ENCODE measurements at places on chromosomes 4 and X.

- DNase-seq: no peak
These were observed 858.9 kb upstream of the PCDH7 start for GRCh38 chr4:29861307-29861706.

DNA sequence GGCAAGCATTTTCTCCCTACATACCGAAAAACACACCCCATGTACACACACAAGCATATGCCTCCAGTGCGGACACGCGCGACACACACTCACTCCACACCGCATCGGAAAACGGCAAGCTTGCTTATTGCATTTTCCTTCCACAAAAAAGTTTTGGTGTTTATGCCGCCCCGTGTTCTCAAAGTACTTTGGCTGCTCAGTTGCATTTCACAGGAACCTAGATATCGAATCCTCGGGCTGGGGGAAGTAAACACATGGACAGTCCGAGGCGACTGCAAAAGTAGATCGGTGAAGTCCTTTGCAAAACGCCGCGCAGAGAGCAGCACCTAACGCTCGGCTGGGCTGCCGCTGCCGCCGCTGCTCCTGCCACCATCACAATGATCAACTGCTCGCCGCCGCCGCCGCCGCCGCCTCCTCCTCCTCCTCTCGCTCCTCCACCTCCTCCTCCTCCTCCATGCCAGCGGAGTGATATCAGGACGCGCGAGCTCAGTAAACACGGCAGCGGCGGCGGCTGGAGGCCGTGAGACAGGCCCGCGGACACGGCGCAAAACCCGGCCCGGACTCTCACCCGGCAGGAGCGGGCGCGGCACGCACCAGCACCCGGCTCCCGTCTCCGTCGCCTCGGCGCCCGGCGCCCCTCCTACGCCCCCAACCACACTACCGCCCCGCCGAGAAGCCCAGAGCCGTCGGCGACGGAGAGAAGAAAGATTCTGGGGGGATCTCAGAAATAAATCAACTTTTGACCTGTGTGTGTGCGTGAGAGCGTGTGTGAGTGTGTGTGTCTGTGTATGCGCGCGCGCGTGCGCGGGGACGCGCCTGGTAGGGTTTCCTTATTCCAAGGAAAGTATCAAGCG is at the start of gene MAML3:
TSS of gene MAML3 (minus strand) at position 467 of the 854 bp plus-strand sequence. CDS start 857 bp downstream, outside the sequence.
- DNase-seq: peak; percentile 98

- DNase-seq: no peak
These were observed 171.1 kb downstream of the ZNF330 start for GRCh38 chr4:141391771-141392170.

GRCh38 chr4:112153211-112153791 is 8.0 kb downstream of the FAM241A start:
- peak; percentile 65 for DNase-seq

DNA sequence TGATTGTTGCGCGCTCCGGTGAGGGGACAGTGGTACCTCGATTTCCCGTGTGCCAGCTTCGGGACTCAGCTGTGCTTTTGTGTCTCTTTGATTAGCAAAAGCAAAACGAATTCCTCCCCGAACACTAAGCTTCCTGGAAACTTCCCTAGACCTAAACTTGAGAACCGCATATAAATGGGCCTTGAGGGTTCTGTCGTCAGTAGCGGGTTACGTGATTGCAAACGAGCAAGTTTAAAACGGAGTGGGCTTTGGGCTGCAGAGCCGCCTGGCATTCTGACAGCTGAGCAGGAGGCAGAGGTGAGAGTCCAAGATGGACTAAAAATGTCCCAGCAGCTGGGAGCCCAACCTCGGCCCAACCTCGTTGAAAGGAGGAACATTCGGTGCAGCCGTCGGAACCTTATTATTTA is 1.2 kb upstream of the TAPT1 start:
- DNase-seq: peak; percentile 53

- DNase-seq: no peak
These were observed 27.4 kb downstream of the GK start for GRCh38 chrX:30680618-30681017.

DNA sequence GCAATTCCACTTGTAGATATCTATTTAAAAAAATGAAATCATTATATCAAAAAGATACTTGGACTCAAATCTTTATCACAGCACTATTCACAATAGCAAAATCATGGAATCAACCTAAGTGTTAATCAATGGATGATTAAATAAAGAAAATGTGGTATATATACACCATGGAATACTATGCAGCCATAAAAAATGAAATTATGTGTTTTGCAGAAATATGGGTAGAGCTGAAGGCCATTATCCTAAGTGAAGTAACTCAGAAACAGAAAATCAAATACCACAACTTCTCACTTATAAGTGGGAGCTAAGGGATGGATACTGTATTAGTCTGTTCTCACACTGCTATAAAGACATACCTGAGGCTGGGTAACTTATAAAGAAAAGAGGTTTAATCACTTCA is 14.3 kb upstream of the INTU start:
- DNase-seq: no peak

DNA sequence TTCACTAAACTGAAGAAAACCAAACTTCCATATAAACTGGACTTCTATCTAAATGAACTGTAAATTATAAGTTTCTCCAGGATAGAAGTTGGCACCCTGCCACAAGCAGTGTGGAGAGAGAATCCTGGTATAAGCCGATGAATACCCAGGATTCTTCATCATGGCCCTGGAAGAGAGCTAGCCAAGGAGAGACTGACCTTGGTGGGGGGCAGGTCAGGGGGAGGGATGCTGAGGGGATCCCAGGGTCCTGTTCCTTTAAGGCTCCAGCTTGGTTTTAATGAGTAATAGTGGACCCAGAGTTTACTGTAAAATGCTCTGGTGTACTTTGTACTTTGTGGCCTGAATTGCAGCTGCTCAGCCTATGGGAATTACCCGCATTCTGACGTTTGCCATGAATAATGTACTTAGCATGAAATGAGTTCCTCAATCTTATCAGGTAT is 16.9 kb downstream of the RASSF6 start:
- DNase-seq: no peak

- DNase-seq: peak; percentile 74
These were observed at the start of gene ZNF827 for GRCh38 chr4:145938618-145939440. ZNF827 (minus strand) TSS chr4:145938823; CDS start chr4:145938407, 416 bp downstream.

DNA sequence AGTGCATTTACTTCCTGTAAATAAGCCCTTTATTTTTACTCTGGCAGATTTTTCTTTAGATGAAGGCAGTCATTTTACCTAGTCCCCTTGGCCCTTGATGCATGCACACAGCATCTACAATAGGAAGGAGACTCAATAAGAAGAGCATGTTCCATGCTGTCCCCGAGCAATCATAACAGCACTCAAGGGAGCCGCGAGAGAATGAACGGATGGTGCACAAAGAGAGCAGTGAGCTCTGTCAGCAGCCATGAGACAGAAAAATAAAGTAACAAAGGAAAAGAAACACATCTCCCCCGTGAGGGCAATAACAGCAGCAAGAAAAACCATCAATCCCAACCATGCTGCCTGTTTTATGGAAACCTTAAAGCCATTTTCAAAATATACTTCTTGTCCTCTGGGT is 11.9 kb downstream of the SMIM31 start:
- no peak for DNase-seq

GRCh38 chr4:77618383-77619241 is 13.0 kb downstream of the CXCL13 start:
- peak; percentile 82 for DNase-seq

- no peak for DNase-seq
These were observed 15.7 kb downstream of the RPL9 start for GRCh38 chr4:39442998-39443397.

GRCh38 chr4:13306356-13306755 is 177.8 kb downstream of the RAB28 start:
- DNase-seq: no peak

- DNase-seq: no peak
These were observed 25.2 kb upstream of the ATXN3L start for GRCh38 chrX:13345037-13345436.

DNA sequence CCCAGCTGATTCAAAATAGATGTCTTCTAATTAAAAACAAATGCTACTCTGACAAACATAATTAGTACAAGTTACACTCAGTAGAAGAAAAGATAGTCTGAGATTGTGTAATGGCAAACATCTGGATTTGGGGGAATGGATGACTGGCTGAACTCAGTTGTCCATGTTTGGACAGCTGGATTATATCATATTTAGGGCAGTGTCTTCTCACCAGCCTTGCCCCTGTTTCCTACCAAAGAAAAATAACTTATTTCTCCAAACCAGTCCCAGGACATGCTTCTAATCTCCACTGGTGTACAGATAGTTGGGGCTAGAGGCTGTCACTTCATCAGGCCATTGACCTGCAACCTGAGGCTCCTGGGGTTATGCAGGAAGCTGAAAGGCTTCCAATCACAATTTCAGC is 237.3 kb downstream of the USP46 start:
- DNase-seq: no peak

GRCh38 chr4:56723201-56723605 is 42.1 kb upstream of the HOPX start:
- DNase-seq: peak; percentile 6

DNA sequence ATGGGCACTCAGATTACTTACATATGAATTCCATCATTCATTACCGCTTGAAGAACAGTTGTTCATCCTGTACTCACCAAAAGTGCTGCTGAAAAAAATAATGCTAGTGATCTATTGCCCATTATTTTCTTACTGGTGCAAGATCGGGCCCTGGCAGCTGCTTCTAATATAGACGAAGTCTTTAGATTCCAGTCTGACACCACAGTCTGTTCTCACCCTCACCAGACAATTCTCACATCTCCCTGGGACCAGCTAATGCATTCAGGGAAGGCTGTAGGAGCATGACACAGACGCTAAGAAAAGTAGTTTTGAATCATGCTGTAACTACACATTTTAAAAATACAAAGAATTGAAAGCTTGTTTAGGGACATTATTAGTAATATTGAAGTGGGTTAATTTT is 13.8 kb downstream of the GEMIN8 start:
- DNase-seq: no peak

DNA sequence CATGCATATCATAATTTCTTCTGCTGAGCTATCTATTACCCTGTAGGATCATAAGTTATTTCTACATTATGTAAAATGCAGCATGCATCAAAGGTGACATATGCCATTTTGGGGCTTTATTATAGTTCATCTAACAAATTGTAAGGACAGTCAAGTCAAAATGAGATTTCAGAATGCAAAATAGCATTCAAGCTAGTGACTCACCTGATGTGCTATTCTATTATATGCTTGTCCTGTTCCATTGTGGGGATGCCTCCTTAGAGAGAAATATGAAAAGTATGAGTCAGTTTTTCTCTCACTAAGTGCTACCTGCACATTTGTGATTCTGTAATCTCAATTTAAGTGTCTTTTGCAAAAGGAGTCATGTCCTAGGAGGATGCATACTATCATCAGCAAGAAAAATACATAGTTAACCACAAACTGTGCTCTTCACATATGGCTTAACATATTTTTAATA is 647.0 kb upstream of the PCDH10 start:
- no peak for DNase-seq

- no peak for DNase-seq
These were observed 20.5 kb upstream of the AFAP1 start for GRCh38 chr4:7960017-7960789.

- no peak for DNase-seq
These were observed 185.8 kb upstream of the GPRIN3 start for GRCh38 chr4:89493367-89493766.

GRCh38 chr4:3342182-3342854 is 49.5 kb downstream of the RGS12 start:
- peak; percentile 70 for DNase-seq

- no peak for DNase-seq
These were observed 311.4 kb downstream of the MAPK10 start for GRCh38 chr4:86048426-86048825.

- DNase-seq: peak; percentile 15
These were observed 31.2 kb downstream of the PHEX start for GRCh38 chrX:22063284-22063683.

DNA sequence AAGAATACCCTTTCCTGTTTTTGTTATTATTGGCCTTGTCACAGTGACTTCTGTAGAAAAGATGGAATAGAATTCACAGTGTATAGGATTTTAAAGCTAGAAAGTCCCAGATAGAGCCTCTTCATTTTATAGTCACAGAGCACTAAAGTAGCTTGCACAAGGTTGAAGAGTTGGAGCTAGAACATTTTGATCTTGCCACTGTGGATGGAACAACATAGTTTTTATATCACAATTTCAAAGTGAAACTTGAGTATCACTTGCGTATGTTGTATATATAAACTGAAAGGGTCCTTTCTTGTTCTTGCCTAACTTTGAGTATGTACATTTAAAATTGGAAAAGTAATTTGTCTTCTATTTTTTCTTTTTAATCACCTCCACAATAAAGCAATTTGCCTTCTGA is 2.7 kb downstream of the USO1 start:
- DNase-seq: peak; percentile 12

DNA sequence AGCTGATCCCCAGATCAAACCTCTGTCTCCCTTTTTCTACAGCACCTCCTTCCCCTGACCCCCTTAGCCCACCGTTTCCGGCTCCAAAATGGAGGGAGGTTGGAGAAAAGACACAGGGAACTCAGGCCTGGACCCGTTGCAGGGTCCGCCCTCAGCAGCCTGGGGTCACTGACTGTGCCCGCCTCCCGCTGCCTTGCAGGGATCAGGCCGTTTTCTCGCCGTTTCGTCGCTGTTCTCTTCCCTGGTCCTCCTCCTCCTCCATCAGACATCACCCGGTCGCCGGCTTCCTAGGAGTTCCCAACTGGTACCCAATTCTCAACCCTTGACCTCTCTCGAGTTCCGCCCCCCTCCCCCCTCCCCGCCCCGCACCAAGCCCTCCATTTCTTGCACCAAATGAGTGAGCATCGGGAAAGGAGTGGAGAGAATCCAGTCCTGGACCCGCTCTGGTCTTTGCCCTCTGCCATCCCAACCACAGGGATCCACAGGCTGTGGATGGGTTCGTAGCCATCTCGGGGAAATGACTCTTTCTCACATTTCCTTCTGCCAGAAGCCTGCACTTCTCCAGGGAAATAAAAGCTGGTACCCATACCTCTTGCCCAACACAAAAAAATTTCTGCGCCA is 493 bp downstream of the TCEAL5 start:
- DNase-seq: no peak

- no peak for DNase-seq
These were observed 72.9 kb downstream of the MED28 start for GRCh38 chr4:17687237-17687857.

- no peak for DNase-seq
These were observed 253.0 kb downstream of the COX7B2 start for GRCh38 chr4:46656071-46656470.

- no peak for DNase-seq
These were observed 17.7 kb downstream of the SEL1L3 start for GRCh38 chr4:25844961-25845712.

DNA sequence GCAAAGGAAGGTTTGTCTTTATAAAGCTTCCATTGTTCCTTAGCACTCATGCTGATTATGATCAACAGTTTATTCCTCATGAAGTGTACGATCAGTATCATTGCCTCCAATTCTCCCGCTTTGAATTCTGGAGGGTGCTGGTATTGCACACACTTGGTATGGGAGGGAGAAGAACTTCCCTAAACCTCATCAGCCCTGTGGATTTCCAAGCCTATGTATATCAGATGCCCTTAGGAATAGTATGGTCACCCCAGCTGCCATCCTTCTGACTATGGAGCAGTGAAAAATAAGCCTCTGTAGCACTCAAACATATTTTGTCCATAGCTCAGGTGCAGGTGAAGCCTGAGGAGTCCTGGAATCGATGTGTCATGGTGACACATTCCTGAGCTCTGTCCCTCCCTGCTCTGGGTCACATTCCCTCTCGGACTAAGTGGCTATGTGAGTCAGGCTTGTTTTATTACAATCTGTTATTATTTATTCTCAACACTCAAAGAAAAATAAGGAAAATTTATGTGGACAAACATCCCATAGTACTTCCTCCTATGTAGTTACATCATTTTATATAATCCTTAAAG is 2.0 kb upstream of the ZDHHC9 start:
- no peak for DNase-seq

GRCh38 chrX:7372825-7373525 is 225.0 kb upstream of the PUDP start:
- peak; percentile 13 for DNase-seq

Data from dermis blood vessel endothelial cell (primary cell).